Right lung (tissue), 10 donors: ENCODE measurements at places on chromosomes 4 and X. TPM values are rescaled to one million over a fixed set of nuclear protein-coding genes. Genes with fewer than 3 reads are reported as not detected.

The FRG2 gene
- polyA plus RNA-seq = 0.06 TPM

The SH3BGRL gene
- polyA plus RNA-seq = 201 TPM

The AFM gene
- polyA plus RNA-seq = not detected

The SH3BP2 gene
- 33.2 TPM for polyA plus RNA-seq

The MSX1 gene
- 1.5 TPM for polyA plus RNA-seq

The ERVMER34-1 gene
- polyA plus RNA-seq = 3.2 TPM

- no peak for DNase-seq
Measured at GRCh38 chr4:57065730-57066482, 44.3 kb downstream of the IGFBP7 start.

GRCh38 chr4:54050214-54050904 is 14.0 kb downstream of the CHIC2 start:
- DNase-seq = no peak

- DNase-seq = no peak
Measured at GRCh38 chrX:43881410-43882293, 598 bp downstream of the MAOB start.

DNA sequence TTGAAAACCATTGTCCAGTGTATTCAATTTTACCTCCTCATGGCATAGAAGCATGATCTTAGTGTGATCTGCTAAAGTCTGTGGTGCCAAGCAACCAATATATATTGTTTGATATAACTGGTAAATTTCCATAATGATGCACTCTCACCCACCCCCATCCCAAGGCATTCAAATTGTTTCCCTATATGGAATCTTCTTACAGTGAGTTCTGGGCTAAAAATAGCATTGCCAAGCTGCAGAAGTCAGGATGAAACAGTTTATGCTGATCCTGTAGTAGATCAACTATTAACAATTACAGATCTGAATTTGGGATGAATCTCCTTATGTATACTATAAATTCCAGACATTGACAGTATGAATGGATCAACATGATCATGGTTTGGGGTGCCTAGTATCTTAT is 20.9 kb downstream of the FGF13 start:
- DNase-seq = no peak

GRCh38 chrX:26889574-26889973 is 573.6 kb downstream of the PPP4R3C start:
- no peak for DNase-seq

DNA sequence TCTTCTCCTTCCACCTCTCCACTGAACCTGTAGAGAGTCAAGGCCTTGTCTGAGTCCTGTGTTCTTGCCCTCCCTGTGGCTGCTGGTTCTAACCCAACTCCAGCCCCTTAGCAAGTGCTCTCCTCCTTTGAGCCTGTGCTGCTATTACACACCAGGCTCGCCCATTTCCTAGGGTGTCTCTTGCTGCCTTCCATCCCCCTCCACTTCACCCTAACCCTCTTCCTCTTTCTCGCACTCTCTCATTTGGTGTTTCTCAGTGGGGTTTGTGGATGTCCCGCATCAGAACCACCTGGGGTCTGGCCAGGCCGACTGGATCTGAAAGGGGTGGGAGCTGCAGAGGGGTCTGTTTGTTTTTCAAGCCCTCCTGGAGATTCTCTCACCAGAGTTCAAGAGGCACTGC is 156.7 kb downstream of the SPRY1 start:
- no peak for DNase-seq

GRCh38 chrX:101411984-101412383 is 4.0 kb downstream of the HNRNPH2 start:
- no peak for DNase-seq

DNA sequence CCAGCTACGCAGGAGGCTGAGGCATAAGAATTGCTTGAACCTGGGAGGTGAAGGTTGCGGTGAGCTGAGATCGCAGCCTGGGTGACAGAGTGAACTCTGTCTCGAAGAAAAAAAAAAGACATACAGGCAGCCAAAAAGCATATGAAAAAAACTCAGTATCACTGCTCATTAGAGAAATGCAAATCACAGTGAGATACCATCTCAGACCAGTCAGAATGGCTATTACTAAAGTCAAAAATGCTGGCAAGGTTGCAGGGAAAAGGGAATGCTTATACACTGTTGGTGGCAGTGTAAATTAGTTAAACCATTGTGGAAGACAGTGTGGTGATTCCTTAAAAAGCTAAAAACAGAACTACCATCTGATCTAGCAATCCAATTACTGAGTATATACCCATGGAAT is 123.1 kb downstream of the CHIC2 start:
- DNase-seq = no peak

GRCh38 chrX:72693477-72693876 is 20.6 kb downstream of the PHKA1 start:
- DNase-seq = no peak

DNA sequence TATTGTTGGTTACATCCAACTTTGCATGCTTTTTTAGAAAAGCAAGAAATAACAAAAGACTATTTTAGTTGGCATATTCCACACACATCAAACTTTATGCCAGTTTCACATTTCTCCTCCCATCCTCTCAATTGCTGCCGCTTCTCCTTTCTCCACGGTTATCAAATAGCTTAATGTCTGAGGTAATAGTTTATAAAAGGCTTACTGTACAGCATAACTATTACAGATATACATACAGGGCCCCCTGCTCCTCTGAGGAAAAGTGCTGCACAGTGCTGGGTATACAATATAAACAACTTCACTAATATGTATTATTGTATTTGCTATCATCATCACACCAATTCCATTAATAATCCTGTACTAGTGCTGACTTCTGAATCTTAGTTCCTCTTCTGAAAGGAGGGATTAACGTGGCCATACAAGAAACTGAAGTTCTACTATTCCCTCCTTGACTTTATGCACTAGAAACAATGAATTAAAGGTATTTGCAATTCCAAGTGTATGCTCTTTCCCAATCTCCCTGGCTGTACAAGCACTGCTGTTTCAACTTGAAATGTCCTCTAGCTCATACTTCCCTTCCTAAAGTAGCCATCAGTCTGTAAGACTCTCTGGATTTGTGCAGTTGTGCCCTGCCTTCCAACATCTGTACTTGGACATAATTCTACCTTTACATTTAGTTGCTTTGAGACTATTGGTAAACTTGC is 2.5 kb downstream of the CCNI start:
- no peak for DNase-seq

DNA sequence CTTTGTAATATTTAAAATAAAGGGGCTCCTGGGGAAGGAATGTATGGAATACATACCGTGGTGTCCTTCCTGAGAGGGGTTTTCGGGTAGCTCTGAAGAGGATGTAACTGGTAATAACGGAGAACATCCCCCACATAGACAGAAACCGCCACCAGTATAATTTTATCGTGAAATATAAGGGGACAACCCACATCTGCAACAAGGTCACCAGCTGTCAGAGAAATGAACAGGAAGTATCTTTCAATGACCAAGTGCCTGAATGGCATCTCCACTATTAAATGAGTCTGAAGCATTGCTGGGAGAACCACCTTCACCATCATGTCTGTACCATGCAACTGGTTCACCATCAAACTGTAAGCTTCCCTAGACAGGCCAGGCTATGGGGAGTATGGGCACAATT is 31.7 kb downstream of the RNF175 start:
- no peak for DNase-seq

- no peak for DNase-seq
Measured at GRCh38 chr4:169256101-169256612, 14.6 kb downstream of the SH3RF1 start.

DNA sequence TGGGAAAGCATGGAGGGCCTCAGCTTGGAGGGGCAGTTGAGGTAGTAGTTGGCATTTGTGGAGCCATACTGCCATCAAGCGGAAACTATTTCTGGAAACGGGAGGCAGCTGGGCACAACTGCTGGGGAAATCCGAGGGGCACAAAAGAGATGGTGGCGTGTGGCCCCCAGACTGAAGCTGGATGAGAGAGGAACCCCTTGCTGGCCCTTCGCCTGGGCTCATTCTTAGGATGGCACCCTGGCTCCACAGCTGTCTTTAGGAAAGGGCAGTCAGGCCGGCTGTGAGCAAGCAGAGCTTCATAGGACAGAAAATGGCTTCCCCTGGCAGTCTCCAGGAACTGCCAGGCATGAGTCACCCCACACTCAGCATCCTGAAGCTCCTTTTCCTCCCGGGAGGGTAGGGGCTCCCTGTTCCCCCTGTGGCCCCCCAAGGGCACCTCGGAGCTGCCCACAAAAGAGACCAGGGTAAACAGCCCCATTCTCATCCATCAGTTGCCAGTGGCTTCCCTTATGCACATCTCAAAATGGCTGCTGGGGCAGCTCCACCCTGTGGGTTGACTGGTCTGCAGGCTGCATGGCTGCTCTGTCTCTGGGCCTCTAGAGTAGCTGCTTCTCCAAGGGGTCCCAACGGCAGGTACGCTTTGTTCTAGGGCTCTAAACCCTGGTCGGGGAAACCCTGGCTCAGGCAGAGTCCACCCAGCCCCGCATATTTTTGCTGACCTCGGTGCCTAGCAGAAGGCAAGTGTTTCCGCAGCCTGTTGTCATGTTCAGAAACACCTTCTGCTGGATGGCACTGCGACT is 64.7 kb downstream of the NBDY start:
- no peak for DNase-seq

DNA sequence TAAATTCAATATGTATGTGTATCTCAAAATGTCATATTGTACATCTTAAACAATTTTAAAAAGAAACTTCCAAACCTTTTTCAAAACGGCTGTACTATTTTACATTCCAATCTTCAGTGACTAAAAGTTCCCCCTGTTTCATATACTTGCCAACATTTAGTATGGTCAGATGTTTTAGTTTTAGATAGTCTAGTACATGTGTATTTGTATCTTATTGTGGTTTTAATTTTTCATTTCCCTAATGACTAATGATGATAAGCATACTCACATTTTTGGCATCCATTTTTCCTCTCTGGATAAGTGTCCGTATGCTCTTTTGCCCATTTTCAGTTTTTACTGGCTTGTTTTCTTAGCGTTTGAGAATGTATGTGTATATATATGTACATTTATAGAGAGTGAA is 212.2 kb upstream of the MAGEB18 start:
- no peak for DNase-seq

DNA sequence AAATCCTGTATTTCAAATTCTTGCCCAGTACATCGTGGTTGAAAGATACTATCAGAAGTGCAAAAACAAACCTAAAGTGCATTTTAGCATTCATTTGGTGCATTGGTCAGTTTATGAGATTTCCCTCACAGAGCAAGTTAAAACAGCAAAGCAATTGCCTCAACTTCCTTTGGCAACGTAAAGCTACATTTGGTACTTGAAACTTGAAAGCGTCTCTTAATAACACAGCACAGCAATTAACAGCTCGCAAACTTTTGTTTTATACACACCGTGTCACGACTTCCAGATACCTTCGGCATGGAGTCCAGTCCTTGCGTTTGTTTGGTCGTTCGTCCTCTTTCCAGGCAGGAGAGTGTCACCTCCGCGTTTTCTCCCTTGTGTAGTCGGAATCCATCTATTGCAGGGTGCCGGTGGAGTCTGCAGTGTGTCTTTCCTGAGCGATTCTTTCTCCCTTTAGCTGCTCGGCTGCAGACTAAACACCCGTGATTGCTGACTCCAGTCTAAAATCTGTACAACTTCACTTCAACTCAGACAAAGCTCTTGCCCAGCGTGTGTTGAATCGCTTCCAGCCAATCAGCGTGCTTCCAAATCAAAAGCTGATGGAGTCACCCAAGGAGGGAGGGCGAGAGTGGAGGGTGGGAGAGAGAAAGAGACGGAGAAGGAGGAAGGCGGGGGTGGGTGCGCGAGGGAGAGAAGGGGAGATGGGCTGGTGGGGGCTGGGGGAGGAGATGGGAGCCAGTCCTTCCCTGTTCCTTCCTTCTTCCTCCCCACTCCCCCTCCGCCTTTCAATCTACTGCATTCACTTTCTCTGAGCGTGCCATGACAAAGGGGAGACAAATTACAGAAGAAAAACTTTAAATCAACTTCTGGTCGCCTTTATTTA is at the start of gene PCDH18:
Gene PCDH18, minus strand, starts transcription at position 509 of the 883 bp plus-strand sequence. Its CDS starts 406 bp downstream, at position 103.
- peak; percentile 94 for DNase-seq

GRCh38 chr4:110742143-110742542 is 119.3 kb upstream of the PITX2 start:
- no peak for DNase-seq

DNA sequence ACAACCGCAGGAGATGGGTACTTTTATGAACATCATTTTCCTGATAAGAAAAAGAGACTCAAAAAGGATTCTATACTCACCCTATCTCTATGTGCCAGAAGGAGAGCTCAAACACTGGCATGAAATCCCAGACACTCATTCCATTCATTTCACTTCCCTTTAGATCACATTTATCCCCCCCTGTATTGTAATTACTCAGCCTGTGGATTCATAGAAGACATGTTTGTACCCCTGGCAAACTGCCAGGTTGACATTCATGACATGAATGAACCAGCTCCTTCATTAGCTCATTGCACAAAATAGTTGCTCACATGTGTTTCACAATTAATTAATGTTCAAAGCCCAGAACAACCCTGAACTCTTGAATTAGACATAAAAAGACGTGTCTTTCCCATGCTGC is 4.9 kb downstream of the SMR3A start:
- DNase-seq = no peak

DNA sequence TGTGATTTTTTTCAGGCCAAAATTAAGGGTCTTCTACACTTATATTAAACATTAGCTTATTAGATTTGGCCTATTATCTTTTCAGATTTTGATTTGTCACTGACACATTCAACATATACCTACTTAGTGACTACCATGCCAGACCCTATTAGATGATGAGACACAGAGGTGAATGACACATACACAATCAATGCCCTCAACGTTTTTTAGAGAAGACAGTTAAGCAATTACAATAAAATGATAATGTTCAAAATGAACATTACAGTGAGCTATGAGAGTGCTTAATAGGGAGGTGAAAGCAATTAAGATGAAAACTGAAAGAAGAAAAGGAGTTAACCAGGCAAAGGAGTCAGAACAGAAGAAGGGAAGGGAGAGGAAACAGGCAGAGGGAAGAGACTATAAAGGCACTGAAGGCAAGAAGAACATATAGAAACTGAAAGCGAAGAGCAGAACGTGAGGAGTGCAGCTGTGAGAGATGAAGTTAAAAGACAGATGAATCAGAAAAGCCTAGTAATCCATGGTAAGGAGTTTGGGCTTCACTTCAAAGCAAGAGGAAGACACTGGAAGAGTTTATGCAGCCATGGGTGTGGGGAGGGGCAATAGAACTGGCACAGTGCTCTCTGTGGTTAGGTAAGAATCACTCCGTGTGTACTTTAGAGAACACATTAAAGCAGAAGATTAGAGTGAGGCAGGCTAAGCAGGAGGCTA is 119.0 kb downstream of the REELD1 start:
- no peak for DNase-seq

GRCh38 chr4:163818673-163819072 is 324.2 kb downstream of the TMA16 start:
- no peak for DNase-seq

- peak; percentile 51 for DNase-seq
Measured at GRCh38 chr4:15714646-15715435, 12.0 kb downstream of the BST1 start.
